ENCODE measurements at places on chromosomes 12 and 14.

- DNase-seq = no peak
Observed at GRCh38 chr12:84950971-84951546, 38.5 kb upstream of the SLC6A15 start.

- DNase-seq = no peak
Observed at GRCh38 chr14:104462651-104463630, 116.6 kb upstream of the C14orf180 start.

DNA sequence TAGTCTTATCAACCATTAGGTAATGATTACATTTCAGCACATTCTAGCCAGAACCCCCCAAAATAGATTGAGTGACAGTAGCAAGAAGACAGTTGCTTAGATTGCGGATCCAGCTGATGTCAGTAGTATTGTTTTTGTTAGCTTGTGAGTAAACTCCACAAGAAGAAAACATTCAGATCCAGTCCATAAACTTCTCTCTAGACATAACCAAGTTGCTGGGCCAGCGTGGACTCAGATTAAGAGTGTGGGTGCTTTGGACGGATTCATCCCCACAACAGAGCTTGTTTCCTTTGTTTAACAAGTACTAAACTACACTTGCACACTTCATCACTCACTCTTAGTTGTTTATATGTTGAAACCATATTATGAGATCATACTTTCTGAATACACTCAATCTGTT lies 293.4 kb downstream of the NPAS3 start:
- no peak for DNase-seq

GRCh38 chr14:24908592-24909236 lies 141.2 kb downstream of the STXBP6 start:
- no peak for DNase-seq

GRCh38 chr12:27818401-27818918 lies 38.4 kb upstream of the MANSC4 start:
- DNase-seq = no peak

- no peak for DNase-seq
Observed at GRCh38 chr12:17206553-17206952, 600.6 kb upstream of the LMO3 start.

GRCh38 chr12:50017641-50018040 lies 7.7 kb downstream of the RACGAP1 start:
- no peak for DNase-seq

DNA sequence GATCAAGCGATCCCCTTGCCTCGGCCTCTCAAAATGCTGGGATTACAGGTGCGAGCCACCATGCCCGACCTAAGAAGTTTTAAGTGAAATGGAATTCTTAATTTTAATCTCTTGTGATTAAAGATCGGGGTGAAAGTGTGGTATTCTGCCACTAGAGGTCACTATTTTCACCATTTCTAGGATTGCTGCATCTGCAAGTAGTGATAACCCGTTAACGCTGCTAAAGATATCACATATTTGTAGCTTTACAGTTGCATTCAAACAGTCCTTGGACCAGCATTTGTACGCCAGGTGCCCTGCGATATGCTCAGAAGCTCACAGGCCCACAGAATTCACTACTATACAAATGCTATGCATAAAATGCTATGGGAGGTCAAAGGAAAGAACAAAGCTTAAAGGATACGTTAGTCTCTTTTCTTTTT lies 19.3 kb downstream of the CCDC62 start:
- DNase-seq = no peak

DNA sequence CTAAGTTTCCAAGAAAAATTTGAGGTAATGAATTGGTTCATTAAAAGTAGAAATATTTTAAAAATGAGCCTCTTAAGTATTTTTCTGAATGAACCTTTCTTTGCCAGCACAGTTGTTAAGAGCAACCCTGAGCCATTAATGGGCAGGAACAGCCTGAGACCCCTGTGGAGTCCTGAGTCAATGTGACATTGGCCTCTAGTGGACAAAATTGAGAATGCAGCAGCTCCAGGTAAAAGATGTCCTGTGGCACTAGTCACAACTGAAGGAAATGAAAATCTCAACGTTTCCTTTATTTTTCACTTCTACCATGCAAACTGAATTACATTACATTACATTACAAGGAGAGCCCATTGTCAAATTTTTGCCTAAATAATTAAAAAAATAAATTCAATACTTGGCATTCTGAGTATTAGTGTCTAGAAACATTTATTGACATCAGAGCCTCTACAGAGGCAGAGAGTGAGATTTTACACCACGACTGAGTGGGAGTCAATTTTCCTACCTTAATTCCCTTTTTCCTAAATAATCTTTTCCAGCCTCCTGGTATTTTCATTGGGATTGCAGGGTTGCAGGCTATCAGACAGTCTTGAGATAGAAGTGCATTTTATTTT lies 135.7 kb downstream of the PPM1H start:
- DNase-seq = no peak

DNA sequence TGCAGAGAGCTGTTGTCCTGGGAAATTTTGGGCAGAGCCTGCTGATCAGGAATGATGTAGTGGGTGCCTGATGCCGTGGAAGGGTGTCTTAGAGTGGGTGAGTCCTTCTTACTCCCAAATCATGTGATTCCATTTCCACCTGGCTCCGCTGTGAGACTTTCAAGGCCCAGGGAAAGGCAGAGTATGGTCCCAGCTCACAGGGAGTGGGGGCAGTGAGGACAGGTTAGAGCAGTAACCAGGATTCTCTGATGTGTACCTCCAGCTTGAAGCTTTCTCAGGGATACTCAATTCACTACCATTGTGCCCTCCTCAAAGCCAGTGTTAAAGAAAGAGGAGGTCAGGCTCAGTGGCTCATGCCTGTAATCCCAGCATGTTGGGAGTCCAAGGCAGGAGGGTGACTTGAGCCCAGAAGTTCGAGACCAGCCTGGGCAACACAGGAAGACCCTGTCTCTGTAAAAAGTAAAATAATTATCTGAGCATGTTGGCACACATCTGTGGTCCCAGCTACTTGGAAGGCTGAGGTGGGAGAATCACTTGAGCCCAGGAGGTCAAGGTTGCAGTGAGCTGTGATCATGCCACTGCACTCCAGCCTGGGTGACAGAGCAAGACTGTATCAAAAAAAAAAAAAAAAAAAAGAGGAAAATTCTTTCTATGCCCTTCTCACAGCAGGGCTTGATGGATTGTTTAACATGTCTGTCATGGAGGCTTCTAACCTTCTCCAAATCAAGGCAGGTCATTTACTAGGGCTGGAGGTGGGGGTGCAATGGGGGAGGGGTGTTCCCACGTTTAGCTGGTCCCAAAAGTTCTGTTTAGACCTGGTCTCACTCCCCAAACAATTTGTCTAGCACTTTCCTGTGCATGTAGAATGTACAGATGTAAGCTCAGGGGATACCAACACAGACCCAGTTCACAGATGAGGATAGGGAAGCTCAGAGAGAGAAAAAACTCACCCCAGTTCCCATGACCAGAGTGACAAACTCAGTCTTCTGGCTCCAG lies 12.5 kb upstream of the IQSEC3 start:
- no peak for DNase-seq

- DNase-seq = no peak
Observed at GRCh38 chr12:79098530-79098929, 234.0 kb downstream of the SYT1 start.

- no peak for DNase-seq
Observed at GRCh38 chr12:78473136-78473535, 391.4 kb upstream of the SYT1 start.

DNA sequence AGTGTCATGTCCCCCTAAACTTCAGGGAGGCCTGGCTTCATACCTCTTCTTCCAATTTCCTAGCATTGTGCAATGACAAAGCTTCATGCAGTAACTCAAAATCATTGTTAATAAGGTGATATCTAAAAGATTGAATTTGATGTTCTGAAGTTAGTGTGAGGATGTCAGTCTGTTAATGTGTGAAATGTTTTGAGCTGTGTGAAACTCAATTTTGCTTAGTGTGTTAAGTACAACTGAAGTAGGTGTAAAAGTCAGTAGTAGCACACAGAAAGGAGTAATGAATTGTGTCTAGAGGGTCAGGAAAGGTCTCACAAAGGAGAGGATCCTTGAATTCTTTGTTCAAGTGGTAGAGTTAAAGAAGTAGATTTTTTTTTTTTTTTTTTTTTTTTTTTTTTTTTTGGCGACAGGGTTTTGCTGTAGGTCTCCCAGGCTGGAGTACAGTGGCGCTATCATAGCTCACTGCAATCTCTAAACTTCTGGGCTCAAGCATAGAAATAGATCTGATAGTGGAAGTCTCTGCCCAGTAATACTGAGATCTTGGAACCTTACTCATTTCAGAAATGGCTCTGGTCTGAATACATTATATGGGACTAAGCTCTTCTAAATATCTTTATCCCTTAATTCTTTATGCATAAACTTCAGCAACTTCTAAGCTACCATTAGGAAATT lies 63.9 kb downstream of the FUT8 start:
- no peak for DNase-seq

DNA sequence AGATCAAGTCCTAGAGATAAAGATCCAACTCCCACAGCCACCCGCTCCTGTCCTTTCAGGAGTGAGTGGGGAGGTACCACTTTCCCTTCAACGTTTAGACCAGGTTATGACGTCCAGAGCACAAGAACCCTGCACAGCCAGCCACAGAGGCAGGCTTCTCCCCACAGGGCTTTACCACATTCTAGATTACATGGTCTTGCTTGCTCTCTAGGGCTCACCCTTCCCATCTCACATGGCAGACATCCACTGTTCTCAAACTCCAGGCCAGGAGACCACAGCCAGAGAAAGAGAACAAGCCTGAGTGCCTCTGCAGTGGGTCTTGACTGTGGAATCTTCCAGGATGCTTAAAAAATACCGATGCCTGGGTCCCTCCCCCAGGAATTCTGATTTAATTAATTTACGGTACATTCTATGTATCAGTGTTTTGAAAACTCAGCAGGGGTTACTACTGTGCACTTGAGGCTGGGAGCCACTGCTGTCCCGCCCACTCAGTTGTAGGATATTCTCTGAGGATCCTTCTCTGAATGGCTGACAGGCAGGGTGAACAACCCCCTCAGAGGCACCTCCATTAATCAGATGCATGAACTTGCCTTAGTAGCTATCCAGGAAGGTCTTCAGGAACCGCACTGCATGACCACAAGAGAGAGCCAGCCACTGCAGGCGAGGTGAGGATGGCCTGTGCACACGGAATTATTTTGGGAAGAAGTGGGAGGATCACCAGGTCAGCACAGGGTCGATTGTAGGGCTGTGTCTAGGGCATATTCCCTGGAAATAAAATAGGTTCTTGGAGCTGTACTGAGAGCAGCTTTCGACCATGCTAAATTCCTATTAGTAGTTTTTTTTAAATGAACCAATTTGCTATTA lies 21.5 kb upstream of the SOCS2 start:
- no peak for DNase-seq

- DNase-seq = no peak
Observed at GRCh38 chr12:132881818-132882217, 5.6 kb downstream of the CHFR start.

- DNase-seq = no peak
Observed at GRCh38 chr12:132426349-132427173, 63.4 kb upstream of the FBRSL1 start.

DNA sequence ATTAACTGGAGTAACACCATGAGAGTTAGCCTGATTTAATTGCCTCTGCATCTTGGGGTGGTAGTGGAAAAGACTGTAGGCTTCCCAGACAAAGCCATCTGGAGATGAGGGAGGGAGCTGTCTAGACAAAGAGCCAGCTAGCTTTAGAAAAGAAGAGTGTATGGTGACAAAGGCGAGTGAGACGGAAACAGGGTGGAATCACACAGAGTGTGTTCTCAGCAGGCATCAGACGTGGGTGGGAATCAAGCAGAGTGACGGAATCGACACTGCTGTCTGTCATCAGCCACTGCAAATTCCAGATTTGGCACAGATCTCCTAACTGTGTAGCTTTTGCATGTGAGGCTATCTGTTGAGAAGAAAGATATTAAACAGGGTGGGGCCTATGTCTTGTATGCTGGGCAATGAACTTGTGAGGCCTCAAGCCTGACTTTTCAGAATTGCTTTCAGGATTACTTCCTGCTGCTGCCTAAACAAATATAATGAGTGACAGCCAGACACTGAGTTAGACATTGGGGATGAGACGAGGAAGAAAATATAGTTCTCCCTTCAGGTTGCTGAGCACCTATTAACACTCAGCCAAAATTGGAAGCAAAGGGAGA lies 236.5 kb upstream of the GRIP1 start:
- no peak for DNase-seq

GRCh38 chr12:23540572-23540971 lies 408.9 kb downstream of the SOX5 start:
- DNase-seq = no peak

DNA sequence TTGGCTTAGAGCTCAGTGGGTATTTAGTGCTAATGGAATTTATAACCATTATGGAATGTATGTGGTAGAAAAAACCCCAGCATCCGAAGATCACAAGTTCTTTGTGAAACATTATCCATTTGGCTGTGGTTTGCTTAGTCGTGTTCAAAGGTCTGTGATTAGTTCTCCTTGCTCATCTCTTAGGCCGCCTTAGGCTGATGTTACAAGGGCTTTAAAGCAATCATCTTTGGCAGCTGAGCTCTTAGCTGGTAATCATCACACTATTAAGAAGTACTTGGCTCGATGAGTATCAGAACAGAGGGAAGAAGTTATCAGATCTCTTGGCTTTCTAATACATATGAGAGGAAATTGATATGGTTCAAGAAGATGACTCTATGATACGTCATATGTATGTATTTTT lies 124.1 kb upstream of the E2F7 start:
- DNase-seq = no peak

DNA sequence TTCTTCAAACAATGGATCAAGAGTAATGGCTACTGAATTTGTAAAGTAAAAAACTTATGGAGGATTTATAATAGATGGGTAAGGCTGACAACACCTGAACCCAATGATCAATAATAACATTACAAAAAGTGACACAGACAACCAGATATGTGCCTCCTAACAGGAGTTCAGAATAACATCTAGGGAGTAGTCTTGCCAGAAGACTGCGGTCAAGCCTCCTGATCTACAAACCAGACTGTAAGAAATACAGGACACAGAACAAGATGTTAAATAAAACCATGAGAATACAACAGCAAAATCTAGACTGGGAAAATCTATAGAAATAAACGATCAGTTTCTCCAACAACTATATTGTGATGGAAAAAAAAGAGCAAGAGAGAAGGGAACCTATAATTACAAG lies 262.6 kb upstream of the TMTC1 start:
- DNase-seq = no peak

DNA sequence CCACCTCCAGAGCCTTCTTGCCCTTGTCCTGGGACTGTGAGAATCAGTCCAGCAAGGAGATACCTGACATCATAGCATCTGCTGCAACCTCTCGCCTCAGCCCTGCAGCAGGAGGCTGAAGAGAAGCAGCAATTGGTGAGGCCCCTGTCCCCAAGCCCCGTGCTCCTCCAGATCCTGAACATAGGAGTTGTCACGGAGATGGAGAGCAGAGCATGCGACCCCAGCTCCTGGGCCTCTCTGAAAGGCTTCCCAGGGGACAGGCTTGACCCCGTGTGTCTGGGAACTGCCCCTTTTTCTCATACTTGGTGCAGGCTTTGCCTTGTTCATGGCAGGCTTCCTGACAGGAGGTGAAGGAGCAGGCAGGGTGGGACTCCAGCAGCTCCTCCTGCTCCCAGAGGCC lies 127.7 kb upstream of the PZP start:
- no peak for DNase-seq

Measured in stimulated activated CD8-positive, alpha-beta memory T cell treated with anti-CD3 and anti-CD28 coated beads, Interleukin-12 subunit alpha, Interleukin-12 subunit beta, amount 100 ng/mL, for 4 hours (primary cell).